ENCODE measurements at places on chromosomes 5 and 9.

GRCh38 chr5:79133657-79134451 is 22.2 kb downstream of the BHMT start:
- DNase-seq: peak; percentile 50

- DNase-seq: peak; percentile 13
Measured at GRCh38 chr5:179311091-179311470, 34.2 kb downstream of the ADAMTS2 start.

DNA sequence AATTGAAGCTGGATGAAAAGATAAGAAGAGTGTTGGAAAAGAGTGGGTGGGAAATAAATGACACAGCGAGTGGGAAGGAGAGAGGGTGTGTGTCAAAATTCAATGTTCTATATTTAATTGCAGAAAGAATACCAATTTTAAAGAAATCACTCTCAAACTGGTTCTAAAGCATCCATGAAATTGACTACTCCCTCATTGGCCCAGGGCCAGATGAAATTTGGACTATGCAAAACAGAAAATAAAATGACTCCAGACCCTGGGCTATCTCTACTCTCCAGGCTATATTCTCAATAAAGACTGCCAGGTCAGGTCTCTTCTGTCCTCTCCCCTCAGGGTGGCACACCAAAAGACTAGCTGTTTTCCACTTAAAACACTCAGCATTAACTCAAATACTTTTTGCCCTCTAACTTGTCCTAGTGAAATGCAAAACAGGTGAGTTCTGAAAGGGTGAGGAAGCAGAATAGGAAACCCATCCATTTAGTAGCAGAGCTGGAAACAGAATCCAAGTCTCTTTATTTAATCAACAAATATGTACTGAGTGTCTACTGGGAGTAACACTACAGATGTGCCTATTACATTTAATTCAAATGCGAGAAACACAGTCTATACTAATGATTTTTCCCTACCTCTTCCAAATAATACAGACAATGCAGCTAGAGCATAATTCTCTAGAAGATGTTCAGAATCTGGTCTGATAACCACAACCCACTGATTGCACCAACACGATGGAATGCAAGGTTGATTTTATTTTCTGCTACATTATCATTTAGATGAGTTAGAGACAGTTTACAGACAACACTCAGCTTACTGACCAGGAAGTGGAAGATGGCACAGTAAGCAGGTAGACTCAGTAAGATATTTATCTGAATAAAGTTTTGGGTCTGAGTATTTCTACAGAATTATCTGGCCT is 42.1 kb downstream of the EFCAB9 start:
- no peak for DNase-seq

DNA sequence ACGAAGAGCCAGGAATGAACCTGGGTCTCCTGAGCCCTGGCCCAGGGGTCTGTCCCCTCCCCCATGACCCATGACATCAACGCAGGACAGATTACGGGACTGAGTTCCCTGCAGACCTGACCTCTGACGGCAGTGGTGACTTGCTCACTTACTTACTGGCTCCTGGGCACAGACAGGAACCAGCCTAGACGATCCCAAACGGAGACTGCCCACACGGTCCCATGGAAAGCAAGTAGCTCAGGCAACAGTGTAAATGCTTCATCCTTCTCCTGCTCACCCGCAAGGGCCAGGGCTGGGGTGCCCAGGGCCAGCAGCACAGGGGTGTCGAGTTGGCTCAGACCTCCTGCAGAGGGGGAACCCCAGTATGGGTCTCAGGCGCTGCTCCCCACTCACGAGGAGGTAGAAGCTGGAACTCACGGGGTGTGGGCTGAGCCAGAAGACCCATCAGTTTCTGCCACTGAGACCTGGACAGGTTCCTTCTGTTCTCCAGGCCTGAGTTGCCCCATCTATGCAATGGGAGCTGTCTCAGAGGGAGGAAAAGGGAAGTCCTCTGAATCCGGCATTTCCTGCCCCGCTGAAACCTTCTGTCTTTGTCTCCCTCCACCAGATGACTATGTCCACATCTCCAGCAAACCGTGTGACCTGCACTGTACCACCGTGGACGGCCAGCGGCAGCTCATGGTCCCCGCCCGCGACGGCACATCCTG is 5.6 kb downstream of the ADAMTSL2 start:
- DNase-seq: no peak

DNA sequence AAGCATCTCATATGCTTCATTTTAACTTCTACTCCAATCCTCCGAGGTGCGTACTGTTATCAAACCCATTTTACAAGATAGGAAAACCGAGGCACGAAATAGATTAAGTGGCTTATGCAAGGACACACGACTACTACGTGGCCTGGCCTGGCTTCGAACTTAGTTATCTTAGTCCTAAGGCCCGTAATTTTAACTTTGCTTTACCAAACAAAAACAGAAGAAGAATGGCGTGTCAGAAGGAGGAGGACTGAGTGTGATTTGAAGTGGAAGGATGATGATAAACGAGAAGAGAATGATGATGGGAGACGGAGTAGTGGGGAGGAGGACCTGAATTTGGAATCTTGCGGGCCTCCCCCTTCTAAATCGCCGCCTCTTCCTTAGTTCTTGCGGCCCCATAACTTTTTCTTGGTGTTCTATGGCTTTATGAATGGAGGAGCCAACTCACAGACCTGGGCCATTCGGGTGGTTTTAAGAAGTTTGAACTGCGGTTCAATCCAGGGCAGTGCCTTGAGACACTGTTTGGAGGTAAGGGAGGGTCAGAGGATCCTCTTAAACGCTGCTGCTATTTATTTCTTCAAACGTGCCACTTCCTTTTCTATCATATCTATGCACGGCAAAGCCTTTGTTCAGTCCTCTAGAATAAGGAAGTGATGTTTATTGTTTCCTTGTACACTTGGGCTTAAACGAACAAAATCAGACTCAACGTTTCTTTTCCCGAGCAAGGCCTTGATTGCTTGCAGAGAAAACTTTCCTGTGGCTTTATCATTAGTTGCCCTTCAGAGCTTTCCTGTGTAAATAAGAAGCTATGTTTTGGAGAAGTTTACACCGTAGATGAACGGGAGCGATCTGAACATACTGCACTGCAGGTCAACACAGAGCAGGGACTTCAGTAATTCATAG is 795 bp downstream of the CNOT8 start:
- no peak for DNase-seq

- DNase-seq: no peak
Measured at GRCh38 chr9:135479469-135480052, at the start of gene PPP1R26. Gene PPP1R26 (plus strand): TSS chr9:135479782. CDS start chr9:135484511, 4,729 bp downstream.

DNA sequence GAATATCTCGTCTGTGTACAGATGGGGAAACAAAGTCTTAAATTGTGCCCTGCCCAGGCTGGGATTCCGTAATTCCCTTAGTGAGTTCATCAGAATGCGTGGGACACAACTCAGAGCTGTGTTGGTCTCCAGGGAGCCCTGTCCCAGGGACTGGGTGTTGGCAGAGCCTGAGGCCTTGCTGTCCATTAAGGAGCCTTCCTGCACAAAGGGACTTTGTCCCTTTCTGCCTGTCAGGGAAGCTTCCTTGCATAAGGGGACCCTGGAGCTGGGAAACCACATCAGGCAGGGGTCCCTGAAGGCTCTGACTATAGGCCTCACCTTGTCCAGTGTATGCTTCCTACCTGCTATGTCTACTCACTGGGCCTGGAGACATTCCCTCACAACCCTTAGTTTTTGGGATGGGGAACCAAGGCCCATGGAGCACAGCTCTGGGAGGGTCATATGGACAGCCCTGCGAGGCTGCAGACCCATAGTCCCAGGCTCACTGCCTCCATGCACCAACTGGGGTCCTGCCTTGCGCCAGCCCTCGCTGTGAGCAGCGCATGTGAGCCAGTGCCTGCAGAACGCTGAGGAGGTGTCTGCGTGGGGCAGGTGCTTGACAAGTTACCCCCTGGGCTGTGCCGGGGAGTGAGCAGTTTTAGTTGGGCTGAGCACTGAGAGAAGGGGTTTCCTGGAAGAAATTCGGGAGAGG is 1.6 kb downstream of the CARD19 start:
- peak; percentile 15 for DNase-seq

DNA sequence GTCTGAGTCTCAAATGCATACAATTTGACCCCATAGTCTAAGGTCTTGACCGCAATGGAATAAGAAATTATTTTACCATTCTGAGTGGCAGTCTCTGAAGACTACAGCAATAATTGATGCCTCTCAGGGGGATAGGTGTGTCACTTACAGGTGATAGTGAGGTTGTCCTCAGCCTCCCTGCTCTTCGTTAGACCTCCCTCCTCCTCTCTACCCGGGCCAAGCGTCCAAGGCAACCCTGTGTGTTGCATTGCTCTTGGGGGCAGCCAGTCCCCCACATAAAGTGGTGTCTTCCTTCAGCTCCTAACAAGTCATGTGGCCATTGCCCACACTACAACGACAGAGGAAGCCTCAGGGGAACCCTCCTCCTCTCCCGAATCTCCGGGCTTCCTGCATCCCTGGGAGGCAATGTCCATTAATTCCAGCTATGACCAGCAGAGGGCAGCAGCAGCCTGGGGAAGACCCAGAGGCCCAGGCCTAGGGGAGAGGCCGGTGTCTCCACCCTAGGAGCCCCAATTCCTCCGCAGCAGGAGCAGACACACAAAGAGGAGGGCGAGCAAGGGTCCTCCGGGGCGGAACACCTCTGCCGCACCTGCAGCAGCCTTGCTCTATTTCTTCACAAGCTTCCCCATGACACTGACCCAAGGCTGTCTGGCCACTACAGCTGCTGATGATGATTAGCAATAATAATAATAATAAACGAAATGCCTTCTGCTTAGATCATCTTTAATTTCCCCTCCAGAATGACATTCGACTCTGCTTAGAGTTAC is 134.8 kb downstream of the KCNIP1 start:
- DNase-seq: no peak

DNA sequence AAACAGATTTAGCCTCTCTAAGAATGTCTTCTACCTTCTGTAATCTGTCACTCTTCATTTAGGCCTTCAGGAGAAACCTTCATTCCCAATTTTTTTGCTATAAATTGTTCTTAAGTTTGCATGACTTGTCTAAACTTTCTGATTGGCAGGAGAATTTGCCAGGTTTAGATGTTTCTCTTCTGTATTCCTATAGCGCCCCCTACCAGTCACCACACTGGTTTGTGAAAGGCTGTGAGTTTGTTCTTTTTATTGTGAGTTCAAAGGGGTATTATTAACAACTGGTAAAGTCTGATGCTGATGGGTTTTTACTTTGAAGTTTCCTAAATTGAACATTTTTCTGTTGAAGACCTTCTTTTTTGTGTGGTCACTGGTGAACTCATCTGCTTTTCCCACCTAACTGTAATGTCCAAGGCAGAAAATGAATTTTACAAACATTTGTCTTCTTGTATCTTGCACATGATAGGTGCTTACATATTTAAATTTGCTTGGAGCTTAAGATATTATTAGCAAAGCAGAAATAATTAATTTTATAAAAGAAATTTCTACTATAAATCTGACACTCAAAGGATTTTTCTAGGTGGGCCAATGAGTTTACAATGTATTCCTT is 18.4 kb upstream of the F2RL2 start:
- DNase-seq: peak; percentile 36

GRCh38 chr9:122028089-122028488 is 65.0 kb downstream of the TTLL11 start:
- no peak for DNase-seq

- DNase-seq: no peak
Measured at GRCh38 chr9:130755377-130756007, 61.9 kb downstream of the EXOSC2 start.

DNA sequence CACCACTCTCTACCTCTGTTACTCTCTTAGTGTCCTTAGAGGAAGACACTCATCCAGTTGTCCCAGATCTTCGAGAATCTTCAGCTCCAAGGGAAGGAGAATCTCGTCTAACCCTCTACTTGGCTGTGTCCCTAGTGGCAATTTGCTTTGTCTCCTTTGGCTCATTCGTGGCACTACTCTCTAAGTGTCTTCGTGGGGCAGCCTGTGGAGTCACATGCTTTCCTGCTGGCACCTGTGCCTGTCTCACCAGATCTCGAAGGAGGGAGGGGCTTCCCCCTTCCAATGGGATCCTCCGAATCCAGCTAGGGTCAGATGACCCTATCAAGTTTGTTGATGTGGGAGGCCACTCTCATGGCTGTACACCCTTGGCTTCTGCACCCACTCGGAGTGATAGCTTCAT is 1.8 kb upstream of the PCDHGC5 start:
- no peak for DNase-seq

DNA sequence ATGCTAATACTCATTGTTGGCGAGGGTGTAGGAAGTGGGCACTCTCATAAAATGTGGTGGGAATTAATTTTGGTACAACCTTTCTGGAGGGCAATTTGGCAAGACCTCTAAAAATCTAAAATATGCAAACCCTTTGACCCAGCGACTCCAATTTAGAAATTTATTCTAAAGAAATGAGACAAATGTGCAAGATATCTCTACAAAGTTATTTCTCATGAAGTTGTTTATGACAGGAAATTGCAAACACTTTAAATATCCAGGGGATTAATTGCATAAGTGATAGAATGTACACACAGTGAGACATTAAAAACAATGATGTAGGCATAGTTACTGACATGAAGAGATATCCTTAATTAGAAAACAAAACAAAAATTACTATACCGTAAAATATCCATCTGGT is 246.3 kb upstream of the MAP3K1 start:
- DNase-seq: no peak

GRCh38 chr9:99058964-99059921 is 45.7 kb upstream of the TGFBR1 start:
- DNase-seq: peak; percentile 60

DNA sequence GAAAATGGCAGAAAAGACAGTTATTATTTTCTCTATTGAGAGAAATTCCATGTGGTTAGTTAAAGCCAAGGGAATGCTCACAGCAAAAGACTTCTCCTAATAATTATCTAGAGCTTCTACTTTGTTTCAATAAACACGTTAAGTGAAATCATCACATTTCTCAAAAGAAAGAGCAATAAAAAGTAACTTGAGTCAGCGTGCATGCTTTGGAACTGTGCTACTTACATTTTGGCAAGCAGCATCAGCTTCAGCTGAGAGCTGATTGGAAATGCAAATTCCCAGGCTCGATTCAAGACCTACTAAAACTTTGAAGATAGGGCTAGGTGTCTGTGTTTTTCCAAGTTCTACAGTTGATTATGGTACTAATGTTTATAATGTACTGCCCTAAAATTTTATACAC is 132.1 kb downstream of the CDH18 start:
- DNase-seq: no peak

- no peak for DNase-seq
Measured at GRCh38 chr9:111038331-111039230, at the start of gene LPAR1. Gene LPAR1 (minus strand): TSS chr9:111038470. CDS start chr9:110972117, 66,353 bp downstream.

GRCh38 chr5:87340716-87341115 is 72.0 kb downstream of the CCNH start:
- no peak for DNase-seq

DNA sequence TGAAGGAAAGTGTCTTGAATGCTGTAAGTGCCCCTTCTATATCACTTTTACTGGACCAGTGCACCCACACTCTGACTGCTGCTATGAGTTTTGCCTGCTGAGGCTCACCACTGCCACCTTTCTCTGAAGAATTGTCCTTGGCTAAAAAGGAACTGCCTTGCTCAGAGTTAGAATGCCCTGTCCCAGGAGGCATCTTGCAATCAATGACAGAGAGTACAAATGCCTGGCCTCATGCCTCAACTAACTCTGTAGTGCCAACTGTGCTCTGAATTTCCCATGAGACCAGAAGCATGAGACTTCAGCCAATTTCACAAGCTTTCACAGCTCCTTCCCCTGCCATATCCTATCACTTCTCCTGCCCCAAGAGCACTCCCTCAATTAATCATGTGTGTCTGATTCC is 569.7 kb downstream of the ZNF608 start:
- no peak for DNase-seq

GRCh38 chr5:39209924-39210323 is 9.4 kb downstream of the FYB1 start:
- DNase-seq: peak; percentile 78

GRCh38 chr9:133125941-133126696 is 5.1 kb upstream of the RALGDS start:
- DNase-seq: peak; percentile 34
